ENCODE measurements at places on chromosomes 1 and 21. TPM values are rescaled to one million over a fixed set of nuclear protein-coding genes. Genes with fewer than 3 reads are reported as not detected.

The SMYD3 gene
- total RNA-seq: 45.6 TPM

The LGR6 gene
- total RNA-seq: not detected

The KCNE2 gene
- total RNA-seq: not detected

The PKP1 gene
- total RNA-seq: 0.34 TPM

The KCTD3 gene
- total RNA-seq: 48.7 TPM

The TAL1 gene
- total RNA-seq: not detected

The GPR137B gene
- total RNA-seq: 15.2 TPM

The MYOM3 gene
- not detected for total RNA-seq

The SPRR4 gene
- total RNA-seq: not detected

The TFAP2E gene
- 0.16 TPM for total RNA-seq

The TIE1 gene
- 0.79 TPM for total RNA-seq

The GREM2 gene
- 0.63 TPM for total RNA-seq

The KDF1 gene
- 0.09 TPM for total RNA-seq

The DDR2 gene
- 224 TPM for total RNA-seq

The JAM2 gene
- 1.4 TPM for total RNA-seq

The TMOD4 gene
- total RNA-seq: not detected

The RHEX gene
- total RNA-seq: not detected

The KMO gene
- total RNA-seq: not detected

The C1orf141 gene
- total RNA-seq: not detected

The MPZ gene
- 0.77 TPM for total RNA-seq

The KRTAP20-4 gene
- not detected for total RNA-seq

The KCNA10 gene
- not detected for total RNA-seq

The RPAP2 gene
- 3.9 TPM for total RNA-seq

The ZNF648 gene
- not detected for total RNA-seq

The CD52 gene
- total RNA-seq: not detected

The UBL4B gene
- total RNA-seq: 0.09 TPM

The SPATA46 gene
- total RNA-seq: not detected

The HSD3B2 gene
- not detected for total RNA-seq

The LGALS8 gene
- 39.2 TPM for total RNA-seq

The GMEB1 gene
- total RNA-seq: 4.1 TPM

The HAO2 gene
- total RNA-seq: not detected

The ALPL gene
- total RNA-seq: under 0.01 TPM

The OR2G6 gene
- not detected for total RNA-seq

The IFI44 gene
- 28.0 TPM for total RNA-seq

The TFB2M gene
- 11.7 TPM for total RNA-seq

The SLAMF8 gene
- not detected for total RNA-seq

The CD1E gene
- not detected for total RNA-seq

The RGS13 gene
- total RNA-seq: not detected

The RNU1-4 gene
- total RNA-seq: 2,114 TPM

The HRNR gene
- not detected for total RNA-seq

The EDARADD gene
- under 0.01 TPM for total RNA-seq

The HFM1 gene
- total RNA-seq: 0.43 TPM

The SNRPE gene
- 54.7 TPM for total RNA-seq

The TMEM82 gene
- total RNA-seq: not detected

The CR1L gene
- not detected for total RNA-seq

The TMIGD3 gene
- not detected for total RNA-seq

The MTARC2 gene
- 2.4 TPM for total RNA-seq

All from bronchial smooth muscle cell (primary cell).